ENCODE measurements at places on chromosomes 1 and 21.

GRCh38 chr1:90650401-90650800, 66.7 kb downstream of the BARHL2 start:
- no peak for DNase-seq

DNA sequence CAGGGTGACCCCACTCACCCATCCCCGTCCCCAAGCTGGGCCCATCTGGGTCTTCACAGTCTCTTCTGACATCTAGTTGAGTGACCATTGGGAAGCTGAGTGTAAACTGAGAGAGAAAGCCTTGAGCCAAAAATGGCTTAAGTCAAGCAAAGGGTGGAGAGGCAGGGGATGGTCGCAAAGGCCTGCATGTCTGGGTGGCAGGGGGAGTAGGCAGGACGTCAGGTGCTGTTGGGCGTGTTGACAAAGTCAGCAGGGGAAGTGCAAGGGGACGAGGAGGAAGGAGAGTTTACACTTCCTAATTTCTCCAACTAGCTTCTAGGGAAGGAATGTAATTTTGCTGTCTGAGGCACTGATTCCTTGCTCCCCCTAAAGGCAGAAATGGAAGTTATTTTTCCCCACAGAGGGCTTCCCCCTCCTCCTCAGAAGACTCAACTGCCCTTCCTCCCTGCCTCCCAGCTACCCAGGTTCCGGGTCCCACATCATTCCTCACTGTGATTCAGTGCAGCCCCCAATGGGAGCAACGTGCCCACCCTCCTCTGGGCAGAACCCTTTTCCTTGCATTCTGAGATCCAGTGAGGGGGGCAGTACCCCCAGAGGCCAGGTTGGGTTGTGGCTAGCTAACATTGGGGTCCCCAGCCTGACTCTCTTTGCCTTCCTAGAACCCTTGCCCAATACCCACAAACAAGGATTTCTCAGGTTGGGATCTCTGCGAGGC, 1.2 kb upstream of the ADORA1 start:
- no peak for DNase-seq

- DNase-seq, result no peak
Observed at GRCh38 chr1:32272557-32273390, 19.1 kb upstream of the HDAC1 start.

- no peak for DNase-seq
Observed at GRCh38 chr1:145877923-145878486, 7.7 kb downstream of the ANKRD35 start.

- peak; percentile 30 for DNase-seq
Observed at GRCh38 chr1:225137976-225138375, 208.5 kb downstream of the DNAH14 start.

DNA sequence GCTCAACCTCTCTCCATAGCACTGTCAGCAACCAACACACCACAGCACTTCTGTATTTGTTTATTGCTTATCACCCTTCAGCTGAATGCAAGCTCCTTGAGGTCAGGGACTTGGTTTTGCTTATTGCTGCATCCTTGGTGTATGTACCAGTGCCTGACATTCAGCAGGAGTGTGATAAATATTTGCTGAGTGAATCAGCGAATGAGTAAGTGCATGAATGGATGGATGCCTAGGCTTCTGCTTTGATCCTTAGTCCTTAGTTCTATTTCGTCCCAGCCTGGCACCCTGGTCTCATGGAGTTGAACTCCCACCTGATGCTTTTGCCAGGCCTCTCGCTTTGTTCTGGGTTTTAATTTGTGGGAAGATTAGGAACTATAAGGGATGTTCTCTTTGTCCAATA, 88.2 kb downstream of the ZSCAN20 start:
- no peak for DNase-seq

GRCh38 chr1:21936366-21937031, 611 bp downstream of the HSPG2 start:
- DNase-seq, result peak; percentile 60

GRCh38 chr1:67170751-67171573, 4.7 kb downstream of the IL23R start:
- DNase-seq, result no peak

DNA sequence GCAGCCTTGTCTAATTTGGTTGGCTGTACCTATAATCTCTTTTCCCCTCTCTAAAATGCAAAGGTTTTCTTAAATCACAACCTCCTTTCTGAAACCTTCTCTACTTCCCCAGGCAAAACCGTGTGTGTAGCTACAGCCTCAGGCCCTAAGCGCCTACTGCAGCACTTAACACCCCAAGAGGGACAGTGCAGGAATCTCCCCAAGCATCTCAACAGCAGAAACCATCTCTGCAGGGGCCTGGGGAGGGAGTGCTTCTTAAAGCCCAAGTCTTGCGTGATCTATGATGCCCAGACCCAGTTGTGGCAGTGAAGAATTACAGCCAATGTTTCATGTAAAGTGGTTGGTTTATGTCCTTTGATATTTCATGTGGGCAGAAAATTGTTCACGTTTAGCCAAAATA, 159.3 kb downstream of the DSCAM start:
- DNase-seq, result no peak

GRCh38 chr21:44984428-44984791, 44.6 kb downstream of the SLX9 start:
- DNase-seq, result peak; percentile 31

GRCh38 chr1:1624443-1625403, 7.2 kb upstream of the MMP23B start:
- DNase-seq, result peak; percentile 55

DNA sequence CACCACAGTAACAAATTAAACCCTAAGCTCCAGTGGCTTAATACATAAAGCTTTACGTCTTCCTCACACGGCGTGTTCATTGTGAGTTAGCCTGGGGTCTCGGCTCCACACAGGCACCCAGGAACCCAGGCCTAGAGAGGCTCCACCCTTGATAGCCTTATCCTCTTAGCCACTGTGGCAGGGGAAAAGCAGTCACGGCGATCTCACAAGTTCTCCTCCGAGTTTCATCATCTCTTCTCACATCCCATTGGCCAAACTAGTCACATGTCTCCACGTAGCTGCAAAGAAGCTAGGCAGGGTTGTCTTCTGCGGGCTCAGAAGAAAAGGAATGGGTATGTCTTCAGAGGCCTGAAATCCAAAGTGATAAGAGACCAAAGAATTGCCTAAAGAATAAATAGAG, 122.3 kb upstream of the GRIK3 start:
- DNase-seq, result no peak

GRCh38 chr1:248862998-248863881, 4.4 kb upstream of the ZNF692 start:
- DNase-seq, result peak; percentile 90

GRCh38 chr1:43204394-43204793, 32.3 kb downstream of the CFAP57 start:
- DNase-seq, result no peak

- DNase-seq, result no peak
Observed at GRCh38 chr21:33362044-33362555, 37.3 kb downstream of the IFNAR1 start.

GRCh38 chr1:239707615-239708014, 321.2 kb downstream of the CHRM3 start:
- no peak for DNase-seq

DNA sequence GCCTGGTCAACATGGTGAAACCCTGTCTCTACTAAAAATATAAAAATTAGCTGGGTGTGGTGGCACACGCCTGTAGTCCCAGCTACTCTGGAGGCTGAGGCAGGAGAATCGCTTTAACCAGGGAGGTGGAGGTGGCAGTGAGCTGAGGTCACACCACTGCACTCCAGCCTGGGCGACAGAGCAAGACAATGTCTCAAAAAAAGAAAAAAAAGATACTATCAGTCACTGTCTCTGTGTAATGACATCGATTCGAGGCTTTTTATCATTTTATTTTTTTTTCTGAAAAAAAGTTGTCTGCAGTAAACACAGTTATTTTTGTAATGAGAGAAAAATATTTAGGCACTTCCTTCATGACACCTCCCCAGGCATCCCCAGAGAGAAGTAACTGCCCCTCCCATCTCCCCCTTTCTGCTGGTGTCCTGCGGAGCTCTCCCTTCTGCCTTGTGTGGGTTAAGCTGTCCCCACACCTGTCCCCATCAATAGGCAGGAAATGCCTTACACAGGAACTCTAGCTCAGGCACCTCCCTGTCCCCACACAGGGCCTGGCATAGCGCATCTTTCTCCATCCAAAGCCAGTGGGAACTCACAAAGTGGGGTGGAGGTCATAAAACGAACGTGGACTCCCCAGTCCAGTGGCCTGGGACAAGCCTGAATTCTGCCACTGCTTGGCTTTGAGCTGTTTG, 132.0 kb downstream of the SYF2 start:
- no peak for DNase-seq

DNA sequence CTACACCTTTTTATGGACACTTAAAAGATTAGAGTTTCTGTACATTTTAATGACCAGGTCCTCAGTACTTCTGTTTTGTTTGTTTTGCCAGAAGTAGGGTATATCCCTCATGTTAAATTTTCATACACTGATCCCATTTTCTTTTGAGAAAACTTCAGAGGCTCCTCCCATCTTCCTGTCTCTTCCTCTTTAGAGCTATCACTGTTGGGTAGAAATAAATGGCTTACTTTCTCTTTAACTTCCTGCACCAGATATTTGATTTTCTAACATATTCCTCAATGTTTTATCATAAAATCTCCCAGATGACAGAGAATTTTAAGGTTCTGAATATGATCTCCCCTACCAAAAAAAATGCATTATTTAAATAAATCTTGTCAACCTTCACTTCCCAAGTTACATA, 23.4 kb downstream of the VAV3 start:
- DNase-seq, result no peak

DNA sequence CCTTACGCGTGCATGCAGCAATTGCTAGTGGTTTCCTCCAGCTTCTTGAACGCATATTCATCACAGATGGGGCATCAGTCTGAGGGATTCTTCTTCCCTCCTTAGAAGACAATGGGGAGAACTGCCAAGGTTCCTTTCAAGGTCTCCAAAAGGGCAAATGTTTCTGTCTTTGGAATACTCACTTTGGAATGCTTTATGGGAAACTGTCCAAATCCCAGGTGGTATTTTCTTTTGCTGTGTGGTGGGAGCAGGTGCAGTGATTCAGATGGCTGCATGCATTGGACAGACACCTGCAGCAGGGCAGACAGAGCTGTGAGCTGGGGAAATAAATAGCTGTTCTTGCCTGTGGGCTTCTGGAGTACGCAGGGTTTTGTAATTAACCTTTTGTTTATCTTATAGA, 40.5 kb downstream of the URB2 start:
- no peak for DNase-seq

- no peak for DNase-seq
Observed at GRCh38 chr1:96313216-96313615, 408.4 kb upstream of the PTBP2 start.

GRCh38 chr1:32761253-32761877, 55.8 kb downstream of the YARS1 start:
- DNase-seq, result no peak

GRCh38 chr1:84642774-84643173, 47.5 kb downstream of the SSX2IP start:
- no peak for DNase-seq

DNA sequence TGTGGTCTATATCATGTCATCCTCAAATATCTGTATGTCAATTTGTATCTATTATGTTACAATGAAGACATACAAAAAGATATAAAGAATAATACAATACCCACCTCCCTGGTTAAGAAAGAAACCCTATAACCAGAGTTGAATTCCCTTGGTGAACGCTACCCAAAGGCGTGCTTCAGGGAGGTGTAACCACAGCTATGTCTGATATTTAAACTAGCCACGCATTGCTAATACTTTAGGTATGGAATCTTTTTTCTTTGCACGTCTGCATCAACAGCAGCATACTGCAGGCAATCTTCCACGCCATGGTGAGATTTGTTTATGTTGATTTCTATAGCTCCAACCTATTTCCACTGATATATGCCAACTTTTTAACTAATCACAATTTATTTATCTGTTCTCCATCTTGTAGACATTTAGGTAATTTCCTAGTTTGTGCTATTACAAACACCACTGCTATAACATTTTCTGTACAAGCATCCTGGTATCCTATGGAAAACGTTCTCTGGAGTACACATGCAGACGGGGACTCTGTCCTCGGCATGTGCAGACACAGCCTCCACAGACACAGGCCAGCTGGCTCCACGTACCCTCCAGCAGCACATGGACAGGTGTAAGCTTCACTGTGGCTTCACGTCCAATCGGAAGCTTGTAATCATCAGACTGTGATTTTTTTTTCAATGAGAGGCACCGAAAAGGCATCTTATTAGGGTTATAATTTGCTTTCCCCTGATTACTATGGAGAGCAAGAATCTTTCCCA, 58.5 kb downstream of the HSF2BP start:
- no peak for DNase-seq

GRCh38 chr1:93014168-93014567, 52.9 kb upstream of the DIPK1A start:
- DNase-seq, result no peak

- no peak for DNase-seq
Observed at GRCh38 chr1:91828583-91829281, 57.2 kb downstream of the TGFBR3 start.

DNA sequence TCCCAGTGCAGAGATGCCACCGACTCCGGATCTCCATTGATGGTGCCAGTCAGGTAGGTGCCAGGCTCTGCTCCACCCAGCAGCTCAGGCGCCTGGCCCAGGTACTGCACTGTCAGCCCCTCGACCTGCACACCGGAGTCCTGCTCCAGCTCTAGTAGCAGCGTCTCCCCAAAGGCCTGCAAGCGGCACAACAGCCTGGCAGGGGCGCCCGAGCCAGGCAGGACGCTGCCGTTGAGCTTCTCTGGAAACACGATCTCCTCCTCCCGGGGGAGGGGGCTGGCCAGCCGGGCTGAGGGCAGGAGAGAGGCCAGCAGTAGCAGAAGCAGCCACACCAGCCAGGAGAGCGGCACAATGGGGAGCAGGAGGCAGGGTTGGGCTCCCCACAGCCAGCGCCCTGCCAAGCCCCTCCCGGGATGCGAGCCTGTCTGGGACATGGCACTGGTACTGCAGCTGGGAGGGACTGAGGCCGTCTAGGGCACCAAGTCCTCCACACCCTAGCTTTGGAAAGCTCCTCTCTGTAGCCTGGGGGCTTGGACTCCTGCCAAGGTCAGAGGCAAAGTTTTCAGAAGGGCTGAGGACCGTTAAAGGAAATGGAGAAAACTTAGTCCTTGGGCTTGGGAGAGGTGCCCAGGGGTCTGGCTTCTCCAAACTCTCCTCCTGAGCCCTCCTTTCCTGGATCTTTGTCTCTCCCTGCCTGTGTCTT, 509 bp downstream of the ADAMTS4 start:
- peak; percentile 80 for DNase-seq

GRCh38 chr1:12053752-12054548, 9.2 kb upstream of the TNFRSF8 start:
- no peak for DNase-seq

DNA sequence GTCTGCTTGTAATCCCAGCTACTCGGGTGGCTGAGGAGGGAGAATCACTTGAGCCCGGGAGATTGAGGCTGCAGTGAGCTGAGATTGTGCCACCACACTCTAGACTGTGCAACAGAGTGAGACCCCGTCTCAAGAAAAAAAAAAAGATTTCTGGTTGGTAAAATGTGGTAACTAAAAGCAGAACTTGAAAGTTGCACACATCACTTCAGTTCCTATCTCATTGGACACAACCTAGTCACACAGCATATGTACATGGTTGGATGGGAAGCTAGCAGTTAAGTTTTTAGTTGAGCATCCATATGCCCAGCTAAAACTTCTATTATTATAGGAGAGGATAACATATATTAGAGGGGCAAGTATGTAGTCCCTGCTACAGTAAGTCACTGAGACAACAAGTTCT, 22.1 kb downstream of the BCAS2 start:
- DNase-seq, result no peak
